ENCODE measurements at places on chromosomes 11 and 22.

GRCh38 chr11:119155733-119156492 lies 7.1 kb downstream of the ABCG4 start:
- peak; percentile 21 for DNase-seq

DNA sequence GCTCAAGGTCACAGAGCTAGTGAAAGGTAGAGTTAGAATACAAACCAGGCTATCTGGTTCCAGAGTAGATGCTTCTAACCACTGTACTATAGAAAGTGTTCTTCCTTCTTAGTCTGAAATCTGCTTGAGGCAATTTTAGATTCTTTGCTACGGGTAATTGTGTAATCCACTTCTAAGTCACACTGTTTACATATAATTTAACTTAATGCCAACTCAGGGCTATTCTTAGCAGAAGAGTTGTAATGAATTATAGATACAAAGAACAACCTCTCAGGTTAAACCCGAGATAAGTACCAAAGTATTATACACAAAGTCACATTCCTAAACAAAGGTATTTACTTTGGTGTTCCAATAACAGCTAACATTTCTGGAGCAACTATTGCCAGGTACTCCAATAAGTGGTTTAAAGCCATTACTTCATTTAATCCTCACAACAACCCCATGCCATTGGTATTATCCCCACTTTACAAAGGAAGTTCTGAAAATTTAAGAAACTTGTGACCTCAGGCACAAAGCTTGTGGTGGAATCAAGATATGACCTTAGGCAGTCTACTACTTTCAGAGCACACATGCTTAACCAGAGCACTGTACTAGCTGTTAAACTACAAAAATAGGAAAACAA lies 31.1 kb upstream of the DDI1 start:
- peak; percentile 76 for DNase-seq

DNA sequence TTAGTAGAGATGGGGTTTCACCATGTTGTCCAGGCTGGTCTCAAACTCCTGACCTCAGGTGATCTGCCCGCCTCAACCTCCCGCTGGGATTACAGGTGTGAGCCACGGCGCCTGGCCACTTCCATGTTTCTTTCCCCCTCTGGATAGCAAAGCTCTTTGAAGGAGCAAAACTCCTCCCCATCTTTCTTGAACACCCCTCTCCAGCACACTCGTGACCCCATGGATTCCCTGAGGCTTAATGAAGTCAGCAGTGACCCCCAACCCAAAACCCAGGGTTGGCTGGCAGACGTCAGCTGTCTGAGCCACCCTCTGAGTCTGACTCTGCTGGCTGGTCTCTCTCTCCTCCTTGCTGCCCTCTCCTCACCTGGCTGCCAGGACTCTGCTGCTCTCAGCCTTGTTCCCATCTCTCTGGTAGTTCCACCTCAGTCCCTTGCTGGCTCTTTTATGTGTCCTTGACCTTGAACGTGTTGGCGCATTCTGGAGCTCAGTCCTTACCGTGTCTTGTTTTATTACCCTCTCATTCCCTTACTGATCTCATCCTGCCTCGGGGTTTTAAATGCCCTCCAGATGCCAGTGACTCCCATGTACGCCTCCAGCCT lies 44.5 kb downstream of the PARVG start:
- no peak for DNase-seq

- peak; percentile 14 for DNase-seq
Observed at GRCh38 chr11:120908461-120909181, 115.3 kb upstream of the TBCEL start.

GRCh38 chr11:13885083-13885482 lies 77.4 kb upstream of the SPON1 start:
- DNase-seq = no peak

DNA sequence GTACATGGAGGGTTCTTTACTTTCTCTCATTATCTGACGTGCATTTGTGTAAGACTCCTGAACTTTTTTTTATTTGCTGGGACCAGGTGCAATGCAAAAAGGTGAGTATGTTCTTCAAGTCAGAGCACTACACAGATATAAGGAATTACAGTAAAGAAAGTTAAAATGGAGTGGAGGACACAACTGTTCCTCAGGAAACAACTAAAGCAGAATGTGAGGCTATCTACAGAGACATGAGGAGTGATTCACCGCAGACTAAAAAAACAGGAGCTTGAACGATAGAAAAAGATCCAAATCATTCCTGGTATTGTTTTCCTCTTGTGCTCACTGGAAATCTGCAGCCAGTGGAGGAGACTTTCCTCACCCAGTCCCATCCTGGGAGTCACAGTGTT lies 106.2 kb downstream of the ABTB2 start:
- DNase-seq = peak; percentile 51

DNA sequence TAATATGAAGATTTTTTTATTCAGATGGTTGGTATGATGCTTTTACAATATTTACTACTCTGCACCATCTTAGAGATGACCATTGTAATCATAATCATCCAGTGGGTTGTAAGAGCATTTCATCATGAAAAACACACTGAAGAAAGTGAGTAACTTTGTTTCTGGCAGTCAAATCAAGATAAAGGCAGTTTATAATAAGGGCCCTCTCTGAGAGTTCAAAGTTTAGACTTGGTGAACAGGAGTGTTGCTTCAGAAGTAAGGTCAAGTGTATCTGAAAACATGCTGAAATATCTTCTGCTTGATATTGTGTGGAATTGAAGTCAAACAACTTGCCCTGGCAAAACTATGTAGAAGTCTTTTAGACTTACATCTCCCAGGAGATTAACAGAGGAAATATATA lies 19.5 kb upstream of the MS4A8 start:
- DNase-seq = no peak

GRCh38 chr11:22581354-22582150 lies 44.1 kb downstream of the FANCF start:
- DNase-seq = peak; percentile 1

DNA sequence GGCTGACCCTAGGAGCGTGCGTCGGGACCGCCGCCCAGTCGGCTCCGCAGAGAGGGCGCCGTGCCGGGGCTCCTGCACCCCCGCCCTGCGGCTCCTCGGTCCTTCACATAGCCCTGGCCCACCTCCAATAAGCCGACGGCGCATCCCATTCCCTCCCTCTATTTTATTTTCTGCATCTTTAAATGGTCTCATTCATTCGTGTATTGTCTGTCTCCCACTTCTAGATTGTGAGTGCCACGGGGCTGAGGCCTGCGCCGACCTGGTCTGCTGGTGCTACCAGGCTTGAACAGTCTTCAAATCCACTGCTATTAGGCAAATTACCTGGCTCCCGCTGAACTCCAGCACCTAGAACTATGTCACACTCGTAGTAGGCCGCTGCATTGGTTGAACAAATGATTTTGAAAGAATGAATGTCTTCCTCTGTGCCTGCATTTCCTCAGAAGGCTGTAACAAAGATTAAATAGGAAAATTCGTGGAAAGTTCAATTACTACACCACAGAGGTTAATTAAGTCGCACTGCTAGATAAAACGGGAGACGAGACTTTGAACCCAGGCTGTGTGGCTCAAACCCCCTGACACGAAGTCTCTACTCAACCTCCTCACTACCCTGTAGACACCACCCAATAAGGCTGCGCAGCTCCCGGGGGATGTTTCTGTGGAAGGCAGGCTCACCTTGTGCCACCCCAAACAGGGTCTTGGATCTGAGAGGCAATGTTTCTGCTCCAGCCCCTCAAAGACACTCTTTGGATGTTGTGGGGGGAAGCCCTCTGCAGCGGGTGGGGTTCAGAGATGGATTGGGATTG lies 1.2 kb upstream of the PPP1R14B start:
- no peak for DNase-seq

DNA sequence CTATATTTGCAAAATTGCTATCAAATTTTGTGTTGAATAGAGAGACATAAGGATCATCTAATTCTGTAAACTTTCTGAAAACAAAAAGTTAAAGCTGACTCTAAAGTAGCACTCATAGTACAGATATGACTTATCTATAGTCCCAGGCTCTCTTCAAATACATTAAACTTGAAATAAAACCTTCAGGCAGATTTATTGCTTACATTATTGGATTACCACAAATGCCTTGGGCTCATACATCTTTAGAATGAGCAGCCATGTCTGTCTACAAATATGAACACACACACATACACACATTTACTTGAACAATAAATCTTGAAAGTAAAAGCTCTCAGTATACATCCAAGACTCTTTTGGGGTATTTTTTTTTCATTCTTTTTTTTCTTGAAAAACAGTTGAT lies 207.9 kb downstream of the LUZP2 start:
- DNase-seq = no peak

GRCh38 chr22:26658671-26659478 lies 1.5 kb downstream of the MIAT start:
- DNase-seq = peak; percentile 80

GRCh38 chr22:41940832-41941765 lies 5.9 kb downstream of the CENPM start:
- peak; percentile 91 for DNase-seq

GRCh38 chr11:68093565-68093964 lies 27.6 kb downstream of the CHKA start:
- DNase-seq = no peak

DNA sequence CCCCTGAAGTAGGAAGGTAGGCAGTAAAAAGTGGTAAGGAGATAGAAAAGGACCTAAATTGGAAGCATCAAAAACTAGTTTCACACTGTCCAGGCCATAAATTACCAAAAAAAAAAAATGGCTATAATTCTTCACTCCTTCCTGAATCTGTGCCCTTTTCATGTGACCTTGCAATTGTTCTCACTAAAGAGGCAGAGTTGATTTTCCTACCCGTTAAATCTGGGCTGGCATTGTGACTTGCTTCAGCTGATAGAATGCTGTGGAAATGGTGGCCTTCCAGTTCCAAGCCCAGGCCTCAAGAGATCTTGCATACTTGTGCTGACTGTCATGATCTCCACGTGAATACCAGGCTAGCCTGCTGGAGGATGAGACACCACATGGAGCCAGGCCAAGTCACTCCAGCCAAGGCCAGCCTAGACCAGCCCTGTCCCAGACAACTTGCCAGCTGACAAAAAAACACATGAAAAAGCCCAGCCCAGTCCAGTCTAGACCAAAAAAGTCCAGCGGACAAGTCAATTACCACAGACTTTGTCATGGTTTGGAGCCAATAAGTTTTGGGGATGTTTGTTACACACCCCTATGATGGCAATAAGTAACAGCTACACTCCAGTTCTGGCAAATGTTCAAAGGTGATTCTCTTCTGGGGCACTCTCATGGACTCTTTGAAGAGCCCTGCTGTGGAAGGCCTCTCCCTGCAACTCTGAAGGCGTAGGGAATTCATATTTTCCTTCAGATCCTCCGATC lies 51.4 kb upstream of the NUP50 start:
- DNase-seq = peak; percentile 12

DNA sequence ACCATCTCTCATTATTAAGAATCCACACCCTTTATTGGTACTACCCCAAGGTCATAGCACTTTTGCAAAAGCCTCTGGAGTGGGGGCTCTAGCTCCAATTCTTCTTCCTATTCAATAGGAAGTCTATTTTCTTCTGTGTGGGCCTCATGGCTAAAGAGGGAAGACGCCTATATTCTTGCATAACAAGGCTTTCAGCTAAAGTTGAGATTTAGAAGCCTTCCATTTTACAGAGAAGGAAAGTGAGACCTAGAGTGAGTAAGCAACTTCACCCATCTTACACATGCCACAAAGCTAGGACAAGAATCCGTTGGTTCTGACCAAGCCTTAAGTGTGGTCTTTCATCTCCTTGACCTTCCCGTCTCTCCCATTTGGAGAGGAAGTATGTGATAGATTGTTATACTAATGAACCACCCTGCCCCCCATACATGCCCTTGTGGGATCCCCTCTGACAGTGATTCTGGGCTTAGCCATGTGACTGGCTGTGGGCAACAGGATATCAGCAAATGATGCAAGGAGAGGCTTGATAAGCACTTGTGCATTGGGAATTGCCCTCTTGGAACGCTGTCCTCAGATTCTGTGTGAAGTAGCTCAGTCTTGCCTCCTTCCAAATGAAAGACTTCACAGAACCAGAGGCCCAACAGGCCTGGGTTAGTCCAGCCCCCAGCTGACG lies 12.3 kb downstream of the BACE1 start:
- DNase-seq = no peak

GRCh38 chr11:67160045-67160444 lies 41.0 kb downstream of the KDM2A start:
- DNase-seq = no peak

GRCh38 chr22:26401726-26402125 lies 27.3 kb upstream of the ASPHD2 start:
- DNase-seq = no peak

GRCh38 chr11:70528046-70528793 lies 129.9 kb downstream of the CTTN start:
- no peak for DNase-seq

Measured in adipocyte (in vitro differentiated cells).